ENCODE measurements at places on chromosomes 7 and 10.

GRCh38 chr10:6770846-6771245, 190.8 kb upstream of the PRKCQ start:
- no peak for DNase-seq

GRCh38 chr7:80791509-80791929, 127.3 kb downstream of the SEMA3C start:
- no peak for DNase-seq

DNA sequence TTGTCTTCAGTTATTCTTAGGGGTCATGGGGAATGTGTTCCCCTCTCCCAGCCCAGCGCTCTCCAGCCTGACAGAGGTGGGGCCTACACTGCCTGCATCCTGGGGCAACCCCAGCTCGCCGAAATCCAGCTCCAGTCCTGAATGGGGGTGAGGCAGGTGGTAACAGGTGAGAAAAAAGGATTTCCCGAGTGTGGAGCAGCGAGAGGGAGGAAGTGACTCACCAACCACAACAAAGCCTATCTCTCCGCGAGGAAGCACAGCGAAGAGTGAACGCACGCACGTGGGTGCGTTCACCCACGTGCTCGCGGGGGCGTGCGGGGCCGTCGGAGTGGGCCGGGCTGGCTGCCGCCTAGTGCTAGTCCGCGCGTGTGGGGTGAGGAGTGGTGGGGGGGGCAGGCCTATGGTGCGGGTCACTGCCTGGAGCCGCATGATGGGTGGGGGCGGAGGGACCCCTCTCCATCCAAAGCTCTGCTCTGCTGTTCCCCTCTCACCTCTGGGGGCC, 855 bp upstream of the PALD1 start:
- DNase-seq, result no peak

DNA sequence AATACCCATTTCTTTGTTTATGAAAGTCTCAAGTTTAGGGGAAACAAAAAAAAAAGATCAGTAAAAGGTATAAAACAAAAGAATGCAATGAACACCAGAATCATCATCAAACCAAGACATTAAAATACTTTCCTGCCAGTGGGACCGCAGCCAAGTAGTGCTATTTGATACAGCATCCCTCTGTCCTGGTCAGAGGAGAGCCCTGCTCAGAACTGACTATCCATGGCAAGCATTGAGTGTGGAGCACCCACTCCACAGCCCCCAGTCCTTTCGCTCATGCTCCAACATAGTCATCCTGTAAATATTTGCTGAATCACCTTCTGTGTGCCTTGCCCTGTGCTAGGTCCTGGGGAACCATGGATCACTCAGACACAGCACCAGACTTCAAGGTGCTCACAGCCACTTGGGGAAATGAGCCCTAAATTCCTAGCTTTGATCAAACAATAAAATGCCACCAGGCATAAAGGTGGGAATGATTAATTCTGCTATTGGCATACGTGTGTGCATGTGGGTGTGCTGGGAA, 213.6 kb upstream of the TBX20 start:
- no peak for DNase-seq

GRCh38 chr7:106611911-106612310, 49.0 kb downstream of the CCDC71L start:
- no peak for DNase-seq

GRCh38 chr7:81608748-81609382, 161.0 kb downstream of the HGF start:
- DNase-seq, result no peak

DNA sequence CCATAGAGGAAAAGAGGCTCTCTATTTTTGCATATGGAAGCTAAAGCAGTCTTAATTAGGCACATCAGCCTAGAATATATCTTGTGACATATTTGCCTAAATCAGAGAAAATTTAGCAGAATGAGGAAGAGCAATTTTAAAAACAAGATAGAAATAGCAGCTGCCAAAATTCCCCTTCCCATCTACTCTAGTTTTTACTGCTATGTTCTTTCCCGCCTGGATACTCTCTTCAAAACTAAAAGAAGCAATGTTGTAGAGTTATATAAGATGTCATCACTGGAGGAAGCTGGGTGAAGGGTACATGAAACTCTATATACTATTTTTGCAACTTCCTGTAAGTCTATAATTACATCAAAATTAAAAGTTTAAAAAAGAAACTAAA, 87.0 kb downstream of the ARMH3 start:
- no peak for DNase-seq

GRCh38 chr7:35780070-35780469, 20.8 kb upstream of the SEPTIN7 start:
- DNase-seq, result no peak

DNA sequence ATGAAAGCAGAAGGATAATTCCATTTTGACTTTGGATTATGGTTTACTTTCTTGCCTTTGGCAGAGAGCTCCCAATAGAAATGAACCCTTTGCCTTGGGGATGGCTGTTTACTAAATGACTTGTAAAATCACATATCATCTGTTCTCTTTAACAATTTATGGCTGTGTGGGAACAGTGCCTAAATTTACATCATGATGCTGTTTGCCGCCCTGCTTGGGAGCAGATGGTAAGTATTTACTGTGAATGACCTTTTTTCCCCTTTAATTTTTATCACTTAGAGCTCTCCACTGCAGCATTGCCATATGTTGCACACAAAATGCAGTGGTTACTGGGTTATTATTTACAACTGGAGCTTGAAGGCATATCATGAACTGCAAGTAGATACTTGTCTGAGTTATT, 13.4 kb downstream of the HEPACAM2 start:
- DNase-seq, result no peak

- DNase-seq, result no peak
These were observed 26.0 kb downstream of the CABCOCO1 start for GRCh38 chr10:61688551-61689308.

- no peak for DNase-seq
These were observed 9.2 kb upstream of the GSAP start for GRCh38 chr7:77425101-77426051.

DNA sequence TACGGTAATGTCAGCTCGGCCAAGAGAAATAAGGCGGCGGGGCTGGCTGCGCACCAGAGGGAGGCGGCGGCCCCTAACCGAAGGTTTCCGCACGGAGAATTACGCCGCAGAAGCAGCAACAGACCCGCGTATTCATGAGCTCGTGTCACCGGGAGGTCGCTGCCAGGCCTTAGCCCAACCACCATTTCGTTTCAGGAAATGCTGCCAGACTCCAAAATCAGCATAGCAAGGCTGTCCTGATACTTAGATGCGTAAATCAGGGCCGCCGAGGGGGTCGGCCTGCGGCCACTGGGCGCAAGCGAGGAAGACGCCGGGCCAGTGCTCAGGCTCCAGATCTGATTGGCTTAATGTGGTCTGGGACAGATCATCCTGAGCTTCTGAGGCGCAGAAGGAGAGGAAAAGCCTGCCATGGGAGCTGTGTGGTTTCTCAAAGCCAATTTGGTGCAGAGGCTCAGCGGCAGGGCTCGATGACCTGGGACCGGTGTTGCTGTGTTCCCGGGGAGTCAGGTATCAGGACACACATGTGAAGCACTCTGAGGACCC, 247.9 kb downstream of the BAMBI start:
- no peak for DNase-seq

- DNase-seq, result no peak
These were observed 128.9 kb downstream of the PLXDC2 start for GRCh38 chr10:19944911-19945663.

GRCh38 chr7:140866926-140867325, 57.8 kb downstream of the BRAF start:
- no peak for DNase-seq

GRCh38 chr7:96637522-96637921, 72.1 kb downstream of the SEM1 start:
- no peak for DNase-seq

DNA sequence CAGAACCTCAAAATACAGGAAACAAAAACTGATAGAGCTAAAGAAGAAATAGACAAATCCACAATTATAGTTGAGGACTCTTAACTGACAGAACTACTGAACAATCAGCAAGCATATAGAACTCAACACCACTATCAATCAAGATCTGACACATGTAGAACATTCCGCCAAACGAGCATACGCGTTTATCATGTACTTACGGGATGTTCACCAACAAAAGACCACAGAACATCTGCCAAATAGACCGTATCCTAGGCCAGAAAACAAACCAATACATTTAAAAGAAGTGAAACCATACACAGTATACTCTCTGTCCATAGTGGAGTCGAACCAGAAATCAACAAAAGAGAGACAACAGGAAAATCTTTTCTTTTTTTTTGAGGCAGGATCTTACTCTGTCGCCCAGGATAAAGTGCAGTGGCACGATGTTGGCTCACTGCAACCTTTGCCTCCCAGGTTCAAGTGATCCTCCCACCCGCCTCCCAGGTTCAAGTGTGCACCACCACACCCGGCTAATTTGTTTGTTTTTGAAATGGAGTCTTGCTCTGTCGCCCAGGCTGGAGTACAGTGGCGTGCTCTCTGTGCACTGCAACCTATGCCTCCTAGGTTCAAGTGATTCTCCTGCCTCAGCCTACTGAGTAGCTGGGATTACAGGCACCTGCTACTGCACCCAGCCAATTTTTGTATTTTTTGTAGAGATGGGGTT, 5.1 kb downstream of the GNA12 start:
- DNase-seq, result no peak

GRCh38 chr10:127774766-127775559, 38.0 kb downstream of the FOXI2 start:
- no peak for DNase-seq

DNA sequence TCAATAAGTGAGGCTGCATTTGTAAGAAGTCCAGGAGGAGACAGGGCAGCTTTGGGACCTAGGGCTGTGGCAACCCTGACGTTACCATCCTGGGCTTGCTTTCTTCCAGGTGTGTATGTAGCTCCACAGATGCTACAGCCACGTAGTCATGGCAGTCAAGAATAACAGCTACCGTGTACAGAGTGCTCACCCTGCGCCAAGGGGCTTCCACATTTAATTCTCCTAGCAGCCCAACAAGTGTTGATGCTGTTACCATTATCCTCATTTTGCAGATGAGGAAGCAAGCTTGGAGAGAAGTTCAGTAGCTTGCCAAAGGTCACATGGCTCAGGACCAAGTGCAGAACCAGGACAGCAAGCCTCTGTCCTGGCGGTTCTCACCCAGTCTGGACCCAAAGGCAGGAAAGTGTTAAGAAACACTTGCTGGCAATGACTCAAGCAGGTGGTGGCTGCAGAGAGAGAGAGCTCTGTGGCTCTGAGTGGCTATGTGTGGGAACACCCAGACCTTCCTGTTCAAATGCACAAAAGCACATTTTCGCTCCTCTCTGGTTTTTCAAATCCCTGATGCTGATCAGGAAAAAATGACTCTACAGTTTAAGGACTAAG, 89.8 kb downstream of the CREM start:
- no peak for DNase-seq

- DNase-seq, result no peak
These were observed 27.9 kb upstream of the HPS1 start for GRCh38 chr10:98474628-98475027.

DNA sequence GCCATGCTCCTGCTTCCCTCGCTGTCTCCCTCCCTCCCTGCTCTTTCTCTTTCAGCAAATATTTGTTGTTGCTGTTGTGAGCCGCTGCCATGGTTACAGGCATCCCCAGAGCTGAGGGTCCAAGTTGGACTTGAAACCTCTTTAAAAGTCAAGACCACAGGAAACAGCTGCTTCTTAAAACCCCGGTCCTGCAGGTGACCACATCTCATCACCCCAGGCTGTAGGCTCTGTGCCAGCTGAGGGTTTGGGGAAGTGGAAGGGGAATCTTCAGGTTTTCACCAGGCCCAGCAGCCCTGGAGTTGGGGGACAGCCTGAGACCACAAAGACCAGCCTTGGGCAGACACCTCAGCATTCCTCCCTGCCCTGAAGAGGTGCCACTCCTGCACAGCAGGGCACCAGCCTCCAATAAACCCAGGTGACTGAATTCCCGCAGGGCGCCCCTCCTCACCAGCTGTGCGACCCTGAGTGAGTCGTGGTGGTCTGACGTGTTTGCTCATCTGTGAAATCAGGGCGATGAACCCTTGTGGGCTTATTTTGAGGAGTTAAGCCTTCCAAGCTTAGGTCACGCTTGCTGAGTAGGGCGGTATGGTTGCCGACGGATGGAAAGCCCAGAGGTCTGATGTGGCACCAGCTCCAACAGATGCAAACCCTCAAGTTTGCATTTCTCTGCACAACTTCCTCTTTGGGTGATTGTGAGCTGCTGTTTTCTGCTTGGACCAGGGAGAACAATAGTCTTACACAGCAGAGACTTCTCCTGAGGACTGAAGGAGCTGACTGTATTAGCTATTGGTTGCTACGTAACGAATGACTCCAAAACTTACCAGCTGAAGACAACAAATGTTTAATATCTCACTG, 24.8 kb downstream of the NPTX2 start:
- no peak for DNase-seq

GRCh38 chr10:6065835-6066234, 3.7 kb upstream of the IL2RA start:
- no peak for DNase-seq

- DNase-seq, result peak; percentile 69
These were observed 130.4 kb downstream of the SMURF1 start for GRCh38 chr7:99013266-99014112.

DNA sequence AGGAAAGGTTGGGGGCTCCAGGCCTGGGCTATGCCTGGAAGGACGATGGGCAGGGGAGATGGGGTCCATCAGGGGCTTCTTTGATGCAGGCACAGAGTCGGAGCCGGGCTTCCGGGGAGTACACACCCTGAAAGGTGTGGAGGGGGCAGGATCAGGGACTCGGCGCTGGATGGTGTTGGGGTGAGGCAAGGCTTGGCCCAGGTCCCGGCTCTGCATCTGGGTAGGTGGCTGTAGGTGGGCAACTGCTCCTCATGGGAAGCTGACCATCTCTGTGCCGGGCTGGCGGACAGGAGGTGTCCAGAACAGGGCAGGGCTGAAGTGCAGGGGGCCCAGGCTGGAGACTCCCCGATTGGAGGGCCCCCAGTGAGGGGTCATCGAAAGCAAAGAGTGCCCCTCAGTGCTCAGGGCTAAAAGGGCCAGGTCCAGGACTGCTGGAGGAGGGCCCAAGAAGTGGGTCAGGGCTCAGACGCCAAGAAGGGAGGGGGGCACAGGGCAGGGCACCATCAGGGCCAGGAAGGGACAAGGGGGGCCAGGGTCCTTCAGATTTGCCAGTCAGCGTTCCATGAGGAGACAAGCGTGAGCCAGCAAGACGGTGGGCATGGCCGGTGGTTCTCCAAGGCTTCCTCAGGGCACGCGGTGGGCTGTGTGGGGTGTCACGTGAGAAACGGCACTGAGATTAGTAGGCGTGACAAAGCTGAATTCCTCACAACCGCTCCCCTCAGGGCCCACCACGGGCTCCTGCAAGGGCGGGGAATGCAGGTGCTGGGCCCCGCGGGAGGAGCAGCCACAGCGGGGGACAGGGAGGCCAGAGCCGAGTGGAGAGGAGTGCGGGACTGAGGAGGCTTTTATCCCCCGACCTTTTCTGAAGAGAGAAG, 97.0 kb downstream of the BMS1 start:
- no peak for DNase-seq

DNA sequence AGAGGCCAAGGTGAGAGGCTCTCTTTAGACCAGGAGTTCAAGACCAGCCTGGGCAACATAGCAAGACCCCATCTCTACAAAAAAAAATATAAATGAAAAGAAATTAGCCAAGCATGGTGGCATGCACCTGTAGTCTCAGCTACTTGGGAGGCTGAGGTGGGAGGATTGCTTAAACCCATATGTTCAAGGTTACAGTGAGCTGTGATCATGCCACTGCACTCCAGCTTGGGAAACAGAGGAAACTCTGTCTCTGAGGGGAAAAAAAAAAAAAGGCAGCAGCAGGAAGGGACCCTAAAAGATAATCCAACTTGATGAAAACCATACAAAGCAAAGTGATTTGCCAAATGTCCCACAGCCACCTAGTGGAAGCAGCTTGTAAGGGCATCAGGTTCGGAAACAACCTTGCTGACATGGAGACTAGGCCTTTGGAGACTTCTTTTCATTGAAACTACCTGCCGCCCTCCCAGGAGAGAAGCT, 15.6 kb upstream of the PBLD start:
- no peak for DNase-seq
